ENCODE measurements at places on chromosomes 2 and 18. TPM values are rescaled to one million over a fixed set of nuclear protein-coding genes. Genes with fewer than 3 reads are reported as not detected.

Gene FOSL2
- 110 TPM for total RNA-seq

- DNase-seq, result no peak
Measured at GRCh38 chr18:13120255-13120654, 98.3 kb upstream of the LDLRAD4 start.

Gene RPL31
- total RNA-seq, result 2,225 TPM

DNA sequence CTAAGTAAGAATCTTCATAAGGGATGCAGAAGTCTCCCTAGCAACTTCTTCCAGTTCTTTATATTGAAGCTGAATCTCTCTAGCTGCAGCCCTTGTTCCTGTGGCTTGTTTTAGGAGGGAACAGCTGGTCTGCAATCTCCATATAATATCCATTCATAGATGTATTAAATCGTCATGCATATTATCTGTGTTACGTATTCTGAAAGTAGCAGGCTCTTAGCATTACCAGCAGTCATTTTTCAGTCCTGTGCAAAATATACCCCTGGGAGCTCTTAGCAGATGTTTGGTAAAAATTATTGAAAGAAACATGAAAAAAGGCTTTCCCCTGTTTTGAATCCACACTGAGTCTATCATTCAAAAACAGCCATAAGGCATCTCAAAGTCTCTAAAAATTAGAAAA, 385.3 kb downstream of the IRS1 start:
- DNase-seq, result no peak

- no peak for DNase-seq
Measured at GRCh38 chr18:26706911-26707351, 158.6 kb downstream of the AQP4 start.

Gene CDH2
- not detected for total RNA-seq
